Stimulated activated CD8-positive, alpha-beta memory T cell treated with anti-CD3 and anti-CD28 coated beads, Interleukin-4, amount 100 ng/mL, for 24 hours (primary cell): ENCODE measurements at places on chromosomes 3 and 15.

DNA sequence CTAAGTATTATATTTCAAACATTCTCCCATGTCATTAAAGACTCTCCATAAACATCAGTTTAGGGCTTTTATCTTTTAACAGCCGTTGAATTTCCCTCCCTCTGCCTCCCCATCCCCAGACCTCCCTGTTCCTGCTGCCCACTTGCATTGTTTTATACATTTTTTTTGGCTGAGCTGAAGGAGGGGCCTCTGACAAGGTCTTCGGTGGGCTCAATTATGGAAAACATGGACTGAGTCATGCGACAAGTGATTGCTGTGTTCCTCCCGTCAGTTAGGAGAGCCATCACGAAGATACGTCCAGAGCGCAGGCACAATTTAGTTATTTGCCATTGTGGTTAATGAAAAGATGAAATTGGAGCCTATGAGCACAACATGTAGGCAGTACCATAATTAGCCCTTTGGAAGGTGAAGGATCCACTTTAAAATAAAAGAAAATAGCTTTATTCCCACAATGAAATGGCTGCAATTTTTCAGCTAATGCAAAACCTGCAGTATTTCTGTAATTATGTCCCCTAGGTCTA, 12.0 kb upstream of the NMNAT3 start:
- no peak for DNase-seq

DNA sequence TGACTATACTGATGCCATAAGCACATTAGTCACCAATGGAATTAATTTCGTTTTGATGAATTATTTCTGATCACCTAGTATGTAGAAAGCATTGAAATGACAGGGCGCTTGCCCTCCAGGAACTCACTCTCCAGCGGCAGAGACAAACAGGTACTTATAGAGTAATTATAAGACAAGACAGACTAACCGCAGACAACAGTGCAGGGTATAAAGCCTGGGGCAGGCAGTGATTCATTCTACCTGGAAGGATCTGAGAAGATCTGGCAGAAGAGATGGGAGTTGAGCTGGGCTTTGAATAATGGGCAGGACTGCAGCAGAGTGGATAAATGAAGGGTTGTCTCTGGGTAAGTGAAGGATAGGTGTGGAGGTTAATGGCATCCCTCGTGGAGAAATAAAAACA, 331.8 kb downstream of the FGF12 start:
- no peak for DNase-seq

DNA sequence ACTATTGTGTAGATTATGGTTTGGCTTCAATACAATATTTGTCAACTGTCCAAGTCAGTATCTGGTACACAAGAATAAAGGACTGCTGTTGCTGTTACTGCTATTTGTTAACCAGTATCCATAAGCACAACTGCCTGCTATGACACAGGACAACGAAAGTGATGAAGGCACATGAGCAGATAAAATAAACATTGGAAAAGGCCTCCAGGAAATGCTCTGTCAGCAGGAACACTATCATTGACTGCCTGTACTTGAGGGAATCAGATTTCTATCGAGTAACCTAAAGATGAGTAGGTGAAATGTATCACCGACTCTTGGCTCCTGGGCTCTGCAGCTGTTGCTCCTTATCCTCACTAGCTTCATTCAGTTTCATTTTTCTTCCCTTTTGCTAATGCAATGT, 56.5 kb downstream of the FMN1 start:
- DNase-seq = no peak

DNA sequence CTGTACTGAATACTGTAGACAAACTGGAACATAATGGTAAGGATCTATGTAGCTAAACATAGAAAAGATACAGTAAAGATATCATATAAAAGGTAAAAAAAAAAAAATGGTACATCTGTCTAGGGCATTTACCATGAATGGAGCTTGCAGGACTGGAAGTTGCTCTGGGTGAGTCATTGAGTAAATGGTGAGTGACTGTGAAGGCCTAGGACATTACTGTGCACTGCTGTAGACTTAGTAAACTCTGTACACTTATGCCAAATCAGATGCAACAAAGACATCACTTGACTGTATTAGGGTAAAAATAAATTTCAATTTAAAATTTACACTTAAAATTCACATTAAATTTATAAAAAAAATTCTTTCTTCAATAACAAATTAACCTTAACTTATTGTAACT, 281.3 kb upstream of the LMCD1 start:
- DNase-seq = no peak

DNA sequence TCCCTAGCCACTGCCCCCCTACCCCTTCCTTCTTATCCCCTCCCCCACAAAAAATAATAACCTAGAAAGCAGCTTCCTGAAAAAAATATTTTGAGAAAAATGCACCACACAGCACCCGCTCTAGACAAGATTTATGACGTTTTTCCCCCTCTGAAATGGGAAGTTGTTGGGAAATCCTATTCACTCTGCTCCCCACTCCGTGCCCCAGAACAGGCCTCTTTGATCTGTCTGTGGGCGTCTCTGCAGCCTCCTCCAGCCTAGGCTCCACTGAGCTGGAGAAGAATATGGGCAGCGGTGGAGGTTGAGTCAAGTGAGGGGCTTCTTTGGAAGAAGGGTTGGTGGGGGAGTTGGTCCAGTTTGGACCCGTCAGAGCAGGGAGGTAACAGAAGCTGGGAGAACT, 28.5 kb upstream of the POLG start:
- DNase-seq = no peak

DNA sequence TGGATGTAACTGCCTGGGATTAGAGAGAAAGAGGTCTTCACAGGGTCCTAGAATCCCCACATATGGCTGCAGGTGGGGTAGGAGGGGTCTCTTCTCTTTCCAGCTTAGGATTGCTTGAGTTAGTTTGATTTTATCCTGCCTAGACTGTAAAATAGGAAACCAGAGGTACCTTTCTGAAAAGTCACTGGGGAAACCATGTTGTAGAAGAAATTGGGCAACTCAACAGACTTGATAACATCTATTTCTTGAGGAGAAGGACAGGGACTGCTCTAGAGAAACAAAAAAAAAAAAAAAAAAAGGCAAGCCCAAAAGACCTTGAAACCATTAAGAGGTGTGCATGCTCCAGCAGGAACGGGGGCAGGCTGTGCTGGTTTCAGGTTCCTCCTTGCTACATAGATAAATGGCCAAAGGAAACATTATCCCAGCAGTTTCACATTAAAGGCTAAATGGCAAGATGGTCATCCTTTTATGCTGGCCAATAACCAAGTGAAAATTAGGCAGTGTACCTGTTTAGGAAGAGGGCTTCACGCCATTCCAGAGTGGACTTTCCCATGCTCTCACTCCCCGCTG, 116.1 kb downstream of the ALDH1A2 start:
- DNase-seq = no peak

- no peak for DNase-seq
Observed at GRCh38 chr15:60710656-60711055, 231.7 kb upstream of the ICE2 start.

GRCh38 chr3:128394033-128394432, 72.7 kb downstream of the DNAJB8 start:
- DNase-seq = no peak

DNA sequence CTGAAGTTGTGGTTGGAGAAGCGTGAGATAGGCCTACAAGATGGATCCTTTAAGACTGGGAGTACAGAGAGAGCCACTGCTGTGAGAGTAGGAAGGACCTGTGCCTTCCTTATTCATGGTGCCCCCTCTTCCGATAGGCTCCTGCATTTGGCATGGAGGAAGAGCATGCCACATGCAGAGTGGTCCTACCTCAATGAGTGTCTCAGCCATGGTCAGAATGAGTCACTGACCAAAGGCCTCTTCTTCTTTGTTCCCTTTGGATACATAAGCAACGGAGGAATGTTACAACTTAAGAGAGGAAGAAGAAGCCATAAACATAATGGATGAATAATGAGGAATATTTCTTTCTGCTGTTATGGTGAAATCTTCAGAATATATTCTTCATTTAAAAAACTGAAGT, 681.2 kb upstream of the GRM7 start:
- DNase-seq = no peak

- DNase-seq = no peak
Observed at GRCh38 chr3:46715507-46716175, 2.0 kb downstream of the PRSS50 start.

- no peak for DNase-seq
Observed at GRCh38 chr15:64462492-64462891, 2.1 kb downstream of the ZNF609 start.

GRCh38 chr3:133525435-133525834, 48.1 kb upstream of the CDV3 start:
- no peak for DNase-seq

DNA sequence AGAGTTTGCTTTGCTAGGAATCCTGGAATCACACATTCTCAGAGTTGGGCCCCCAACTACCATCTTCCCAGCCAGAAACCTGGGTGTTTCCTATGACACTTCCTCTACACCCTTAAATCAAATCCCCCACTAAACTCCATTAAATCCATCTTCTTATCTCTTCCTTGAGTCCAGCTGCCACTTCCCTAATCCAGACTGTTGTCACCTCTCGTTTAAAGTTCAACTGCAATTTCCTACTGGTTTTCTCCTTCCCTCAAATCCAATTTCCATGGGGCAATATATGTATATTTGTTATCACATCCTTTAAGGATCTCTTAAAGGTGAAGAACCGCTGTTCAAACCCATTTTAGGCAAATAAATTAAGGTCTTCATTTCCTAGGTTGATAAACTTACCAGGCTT, 73.6 kb upstream of the SNTN start:
- no peak for DNase-seq

- no peak for DNase-seq
Observed at GRCh38 chr3:11600501-11601282, 43.0 kb downstream of the VGLL4 start.

- DNase-seq = peak; percentile 25
Observed at GRCh38 chr15:100873029-100873677, 6.5 kb upstream of the ALDH1A3 start.

- no peak for DNase-seq
Observed at GRCh38 chr15:99110581-99111320, 5.9 kb downstream of the SYNM start.

DNA sequence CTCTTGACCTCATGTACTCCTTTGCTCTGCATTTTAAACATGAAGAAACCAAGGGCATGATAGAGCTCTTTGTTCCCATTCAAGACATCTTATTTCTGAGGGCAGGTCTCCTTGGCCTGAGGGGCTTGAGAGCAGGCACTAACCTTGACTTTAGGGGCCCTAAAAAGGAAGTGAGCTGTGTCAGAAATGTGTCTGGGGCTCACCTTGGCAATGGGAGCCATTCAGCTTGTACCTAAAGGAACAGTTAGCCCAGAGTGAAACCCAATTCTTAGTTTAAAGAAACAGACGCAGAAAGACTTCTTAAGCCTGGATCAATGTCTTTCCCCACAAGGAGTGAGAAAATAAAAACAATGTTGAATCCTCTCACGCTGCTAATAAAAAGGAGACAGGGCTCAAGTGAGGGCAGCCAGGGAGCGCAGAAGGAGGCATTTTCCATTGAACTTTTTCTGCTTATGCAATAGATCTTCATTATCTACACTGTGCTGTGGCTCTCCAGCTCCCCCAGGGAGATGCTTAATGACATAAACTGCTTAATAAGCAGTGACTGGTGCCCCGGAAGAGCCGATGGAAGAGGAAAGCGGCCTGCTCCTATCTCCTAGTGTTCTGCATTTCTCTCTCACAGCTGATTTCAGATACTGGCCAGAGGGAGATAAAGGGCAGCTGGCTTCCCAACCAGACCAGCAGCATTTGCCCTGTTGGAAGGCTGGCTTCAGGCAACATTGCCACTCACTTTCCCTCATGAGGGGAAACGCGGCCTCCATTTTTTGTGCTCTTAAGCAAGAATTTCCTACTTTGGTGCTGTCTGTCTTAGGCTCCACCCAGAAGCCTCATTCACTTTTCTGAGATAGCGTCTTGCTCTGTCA, 152.0 kb downstream of the OPA1 start:
- no peak for DNase-seq

- no peak for DNase-seq
Observed at GRCh38 chr3:173986861-173987410, 589.4 kb downstream of the NLGN1 start.
